Stimulated activated CD4-positive, alpha-beta T cell treated with anti-CD3 and anti-CD28 coated beads, Interleukin-4, amount 100 ng/mL, for 48 hours (primary cell): ENCODE measurements at places on chromosomes 7 and 10.

GRCh38 chr7:11185179-11185815, 211.6 kb downstream of the PHF14 start:
- no peak for DNase-seq

DNA sequence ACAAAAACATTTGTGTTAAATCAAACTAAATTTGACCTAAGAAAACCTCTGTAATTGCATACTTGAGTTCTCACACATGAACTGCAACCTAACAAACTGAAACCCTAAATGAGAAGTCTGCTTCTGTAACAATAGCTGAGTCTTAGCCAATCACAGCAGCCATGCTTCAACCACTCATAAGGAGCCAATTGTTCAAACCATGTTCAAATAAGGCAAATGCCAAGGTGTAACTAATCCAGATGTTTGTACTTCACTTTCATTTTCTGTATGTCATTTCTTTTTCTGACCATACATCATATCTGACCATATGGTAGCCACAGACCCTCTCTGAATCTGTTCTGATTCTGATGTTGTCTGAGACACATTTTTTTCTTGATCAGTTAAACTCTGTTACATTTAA, 47.5 kb upstream of the ANTXRL start:
- no peak for DNase-seq

DNA sequence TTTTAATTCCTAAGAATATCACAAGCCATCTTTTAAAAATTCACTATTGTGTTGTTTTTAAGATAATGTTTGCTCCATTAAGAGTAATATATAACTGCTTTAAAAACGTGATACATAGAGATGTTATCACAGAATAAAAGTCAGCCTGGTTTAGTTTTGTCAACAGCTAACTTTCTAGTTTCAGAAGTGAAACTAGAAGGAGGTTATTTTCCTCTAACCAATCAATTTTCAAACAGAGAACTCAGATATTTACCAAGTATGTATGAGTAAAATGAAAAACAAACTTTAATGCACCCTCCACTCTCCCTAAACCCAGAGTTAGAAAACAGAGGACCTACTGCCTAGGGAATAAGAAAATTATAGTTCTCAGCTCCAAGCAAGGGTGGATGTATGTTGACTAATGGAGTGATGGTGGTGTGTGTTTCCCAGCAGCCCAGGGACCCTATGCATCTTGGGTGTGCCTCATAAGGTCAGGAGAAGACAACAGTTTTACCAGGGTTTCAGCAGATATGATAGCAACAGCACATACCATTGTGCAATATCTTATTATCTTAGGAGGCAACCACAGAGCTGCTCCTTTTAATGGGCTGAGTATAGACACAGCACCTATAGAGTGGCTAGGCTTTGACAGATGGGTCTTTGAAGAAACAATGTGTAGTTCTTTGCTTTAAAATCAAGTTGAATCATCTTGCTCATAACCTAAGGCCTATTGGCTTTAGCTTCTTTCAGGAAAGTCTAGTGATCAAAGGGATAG, 58.4 kb downstream of the PTPRZ1 start:
- DNase-seq: no peak

DNA sequence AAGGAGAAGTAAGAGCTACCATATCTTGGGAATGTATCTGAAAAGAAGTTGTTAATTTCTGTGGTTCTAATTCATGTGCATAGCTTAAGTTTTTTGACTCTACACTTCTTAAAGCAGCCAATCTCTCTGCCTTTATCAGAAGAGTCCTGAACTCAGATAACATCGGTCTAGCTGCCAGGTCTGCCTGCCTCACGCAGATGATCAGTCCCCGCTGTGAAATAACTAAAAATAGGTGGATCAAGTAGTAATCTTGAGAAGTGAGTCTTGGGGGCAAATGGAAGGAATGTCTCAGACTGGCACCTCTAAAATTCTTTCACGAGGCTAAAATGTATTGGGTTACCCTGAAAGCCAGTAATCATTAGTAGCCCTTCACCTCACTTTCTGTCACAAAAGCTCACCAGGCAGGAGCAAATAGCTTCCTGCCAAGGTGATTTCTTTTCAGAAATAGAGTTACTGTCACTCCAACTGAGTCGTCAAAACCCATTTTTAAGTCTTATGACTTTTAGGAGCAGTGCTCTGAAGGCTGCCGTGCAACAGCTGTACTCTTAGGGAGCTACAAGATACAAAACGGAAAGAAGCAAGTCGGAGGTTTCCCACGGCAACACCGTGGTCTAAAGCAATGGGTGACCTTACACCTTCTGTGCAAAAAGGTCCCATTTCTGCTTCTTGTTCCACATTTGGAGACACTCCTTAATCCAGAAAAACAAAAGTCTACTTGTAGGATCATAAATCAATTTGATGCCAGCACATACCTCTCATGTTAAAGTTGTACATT, 85.2 kb downstream of the ABCB5 start:
- DNase-seq: no peak

DNA sequence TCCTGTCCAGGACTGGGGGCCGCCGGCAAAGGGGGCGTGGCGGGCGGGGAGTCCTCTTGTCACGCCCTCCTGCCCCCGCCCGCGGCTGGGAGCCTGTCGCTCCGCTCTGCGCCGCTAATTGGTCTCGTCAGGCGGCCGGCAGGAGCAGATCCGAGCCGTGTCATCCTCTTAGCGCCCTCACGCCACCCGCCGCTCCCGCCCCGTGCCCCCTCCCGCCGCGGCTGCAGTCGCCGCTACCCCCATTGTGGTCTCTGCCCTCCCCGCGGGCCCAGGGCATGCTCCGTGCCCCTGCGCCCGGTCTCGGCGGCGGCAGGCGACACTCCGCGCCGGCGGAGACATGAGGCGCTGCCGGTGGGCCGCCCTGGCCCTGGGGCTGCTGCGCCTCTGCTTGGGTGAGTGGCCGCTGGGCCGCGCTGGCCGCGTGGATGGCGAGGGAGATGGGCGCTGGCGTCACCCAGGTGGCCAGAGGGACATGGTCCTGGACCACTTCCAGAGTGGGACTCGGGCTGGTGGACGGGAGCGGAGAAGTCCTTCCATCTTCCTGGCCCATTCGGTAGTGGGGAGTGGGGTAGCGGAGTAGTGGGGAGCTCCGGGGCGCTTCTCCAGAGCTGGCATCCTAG, at the start of gene CDHR1:
Gene CDHR1 (plus strand): TSS at position 114 of the 620 bp plus-strand sequence. CDS start 224 bp downstream, at position 338.
- peak; percentile 36 for DNase-seq

GRCh38 chr10:72009425-72010081, 45.4 kb downstream of the CHST3 start:
- no peak for DNase-seq

DNA sequence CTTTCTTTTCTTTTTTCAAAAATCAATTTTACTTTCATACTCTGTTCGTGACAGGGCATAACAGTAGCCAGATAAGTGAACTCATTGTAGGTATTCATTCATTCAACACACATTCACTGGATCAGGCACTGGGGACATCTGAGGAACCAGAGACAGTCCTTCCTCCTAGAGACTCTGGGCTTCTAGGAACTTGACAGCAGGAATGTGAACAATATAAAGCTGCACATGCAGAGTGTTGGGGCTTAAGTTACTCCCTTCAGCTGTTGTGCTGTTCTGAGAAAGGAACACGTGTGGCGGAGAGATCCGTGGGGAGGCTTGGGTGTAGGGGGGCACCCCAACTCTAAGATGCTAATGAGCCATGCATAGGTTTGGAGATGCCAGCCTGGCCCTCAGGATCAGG, 120.4 kb downstream of the PKD1L1 start:
- DNase-seq: no peak

- DNase-seq: no peak
Observed at GRCh38 chr10:70503776-70504175, 25.2 kb downstream of the PALD1 start.
